ENCODE measurements at places on chromosomes 5 and 9.

DNA sequence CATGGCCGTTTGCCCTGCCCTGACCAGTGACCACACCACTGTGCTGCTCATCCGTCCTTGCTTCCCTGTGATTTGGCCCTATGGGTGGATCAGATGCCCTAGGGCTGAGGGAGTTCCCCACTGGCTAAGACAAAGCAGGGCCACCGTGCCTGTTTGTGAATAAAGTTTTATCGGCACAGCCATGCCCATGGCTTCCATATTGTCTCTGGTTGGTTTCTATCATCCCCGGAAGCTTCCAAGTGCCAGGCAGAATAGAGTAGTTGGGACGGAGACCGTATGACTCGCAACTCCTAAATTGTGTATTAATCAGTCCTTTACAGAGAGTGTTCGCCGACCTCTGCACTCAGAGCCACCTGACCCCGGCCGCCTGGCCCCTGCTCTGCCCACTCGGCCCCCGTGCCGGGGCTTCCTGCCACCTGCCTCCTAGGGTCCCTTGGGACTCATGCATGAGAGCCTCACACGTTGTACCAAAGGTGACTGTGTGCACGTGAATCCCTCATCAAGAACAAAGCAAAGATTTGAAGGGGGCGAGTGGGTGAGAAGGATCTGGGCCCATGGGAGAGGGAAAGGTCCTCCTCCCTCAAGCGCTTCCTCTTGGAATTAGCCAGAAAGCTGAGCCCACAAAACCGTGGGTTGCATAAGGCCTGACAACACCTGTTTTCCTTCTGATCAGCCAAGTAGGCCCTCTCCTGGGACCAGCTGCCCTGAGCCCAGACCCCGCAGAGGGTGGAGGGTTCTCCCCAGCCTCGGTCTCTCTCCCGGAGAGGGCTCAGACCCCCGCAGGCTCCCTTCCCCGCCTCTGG lies 11.7 kb upstream of the FCN2 start:
- no peak for DNase-seq

DNA sequence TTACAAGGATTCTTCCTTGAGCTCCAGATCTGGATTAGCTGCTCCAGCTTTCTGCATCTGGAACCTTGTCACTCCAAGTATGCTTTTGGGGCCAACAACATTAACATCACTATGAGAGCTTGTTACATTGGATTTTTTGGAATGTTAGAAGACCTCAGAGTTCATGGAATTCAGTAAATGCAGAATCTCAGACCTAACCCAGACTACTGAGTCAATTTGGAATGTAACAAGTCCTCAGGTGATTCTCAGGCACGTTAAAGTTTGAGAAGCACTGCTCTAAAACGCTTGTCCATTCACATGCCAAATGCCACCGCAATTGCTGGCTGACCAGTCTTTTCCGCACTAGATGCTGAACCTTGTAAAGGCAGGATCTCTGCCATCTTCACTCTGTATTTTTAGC lies 251.4 kb upstream of the TRIM32 start:
- DNase-seq: no peak

DNA sequence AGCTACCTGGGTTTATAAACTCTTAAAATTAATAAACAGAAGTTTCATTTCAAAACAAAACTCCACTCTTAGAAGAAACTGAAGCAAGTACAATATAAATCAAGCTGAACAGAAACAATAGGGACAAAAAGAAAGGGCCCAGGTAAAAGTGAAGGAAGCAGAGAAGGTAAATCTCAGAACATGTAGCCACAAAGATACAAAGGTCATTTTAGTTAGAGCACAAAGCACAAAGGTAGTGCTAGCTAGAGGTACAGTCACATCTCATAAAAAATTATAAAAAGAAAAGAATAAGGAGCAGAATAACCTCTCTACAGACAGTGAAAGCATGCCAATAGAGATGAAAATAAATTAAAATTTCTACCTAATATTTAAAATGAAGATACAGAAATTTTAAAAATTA lies 90.4 kb upstream of the C5orf63 start:
- DNase-seq: no peak

GRCh38 chr9:34512131-34513078 lies 10.4 kb downstream of the ENHO start:
- DNase-seq: no peak

- no peak for DNase-seq
Observed at GRCh38 chr5:154238776-154239481, 48.4 kb downstream of the GALNT10 start.

DNA sequence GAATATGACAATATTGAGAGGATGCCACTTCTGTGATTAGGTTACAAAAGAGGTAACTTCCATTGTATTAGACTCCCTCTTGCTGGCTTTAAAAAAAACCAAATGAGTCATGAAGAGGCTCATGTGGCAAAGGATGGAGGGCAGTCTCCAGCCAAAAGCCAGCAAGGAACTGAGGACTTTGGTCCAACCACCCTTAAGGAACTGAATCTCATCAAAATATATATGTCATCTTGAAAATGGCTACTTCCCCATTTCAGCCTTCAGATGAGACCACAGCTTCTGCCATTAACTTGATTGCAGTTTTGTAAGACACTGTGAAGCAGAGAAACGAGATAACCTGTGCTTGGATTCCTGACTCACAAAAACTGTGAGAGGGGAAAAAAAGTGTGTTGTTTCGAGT lies 15.5 kb upstream of the TRIM32 start:
- no peak for DNase-seq

GRCh38 chr5:138274189-138274853 lies at the start of gene GFRA3:
TSS of gene GFRA3 (minus strand) at chr5:138274621. CDS start at chr5:138274424, 197 bp downstream.
- DNase-seq: peak; percentile 21

GRCh38 chr5:57383093-57383861 lies 99.3 kb downstream of the ACTBL2 start:
- DNase-seq: peak; percentile 93

GRCh38 chr5:74534397-74535129 lies 106.0 kb downstream of the ENC1 start:
- DNase-seq: no peak

DNA sequence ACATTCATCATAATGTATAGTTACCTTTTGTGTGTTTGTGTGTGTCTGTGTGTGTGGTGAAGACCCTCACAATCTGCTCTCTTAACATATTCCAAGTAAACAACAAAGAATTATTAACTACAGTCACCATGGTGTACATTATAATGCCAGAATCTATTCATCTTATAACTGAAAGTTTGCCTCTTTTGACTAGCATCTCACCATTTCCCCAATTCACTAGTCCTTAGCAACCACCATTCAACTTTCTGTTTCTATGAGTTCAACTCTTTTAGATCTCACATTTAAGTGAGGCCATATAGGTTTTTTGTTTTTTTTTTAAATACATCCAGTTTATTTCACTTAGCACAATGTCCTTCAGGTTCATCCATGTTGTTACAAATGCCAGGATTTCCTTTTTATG lies 83.6 kb downstream of the SMC2 start:
- DNase-seq: no peak

- DNase-seq: no peak
Observed at GRCh38 chr5:181052672-181053487, 12.8 kb downstream of the BTNL9 start.

DNA sequence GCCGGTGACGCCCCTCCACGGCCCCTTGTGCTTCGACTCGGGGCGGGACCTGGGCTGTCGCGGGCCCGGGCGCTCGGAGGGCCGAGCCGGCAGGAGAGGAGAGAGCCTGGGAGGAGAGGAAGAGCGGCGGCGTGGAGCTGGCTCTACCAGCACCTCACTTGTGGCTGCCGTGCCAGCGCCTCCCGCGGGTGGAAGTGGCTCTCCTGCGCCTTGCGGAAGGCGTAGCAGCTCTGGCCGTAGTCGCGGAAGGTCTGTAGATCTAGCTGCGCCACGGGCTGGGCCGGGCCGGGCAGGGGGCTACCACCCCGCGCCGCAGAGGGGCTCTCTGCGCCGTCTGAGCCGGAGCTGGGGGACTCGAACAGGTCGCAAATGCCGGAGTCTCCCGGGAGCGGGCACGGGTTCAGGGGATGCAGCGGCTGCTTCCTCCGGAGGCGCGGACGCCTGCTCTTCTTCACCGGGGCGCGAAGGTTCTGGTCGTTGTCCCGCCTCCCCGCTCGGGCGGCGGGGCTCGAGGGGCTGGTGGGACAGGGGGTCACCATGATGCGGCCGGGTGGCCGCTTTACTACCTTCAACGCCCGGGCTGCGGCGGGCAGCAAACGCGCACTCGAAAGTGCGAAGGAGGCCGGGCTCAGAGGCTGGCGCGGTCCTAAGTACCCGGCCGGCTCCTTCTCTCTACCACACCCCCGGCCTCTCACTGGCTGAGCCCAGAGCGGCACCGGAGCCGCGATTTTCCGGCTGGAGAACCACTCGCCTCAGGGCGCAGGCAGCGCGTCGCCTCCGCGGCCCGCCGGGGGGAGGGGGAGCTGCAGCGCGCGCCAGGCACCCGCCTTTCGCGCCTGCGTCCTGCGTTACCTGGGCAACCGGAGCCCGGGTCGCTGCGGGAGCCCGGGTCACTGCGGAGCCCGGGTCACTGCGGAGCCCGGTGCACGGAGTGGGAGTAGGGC lies at the start of gene CCNO:
Gene CCNO, minus strand, starts transcription at position 624 of the 944 bp plus-strand sequence. Its CDS starts 85 bp downstream, at position 539.
- DNase-seq: peak; percentile 89

DNA sequence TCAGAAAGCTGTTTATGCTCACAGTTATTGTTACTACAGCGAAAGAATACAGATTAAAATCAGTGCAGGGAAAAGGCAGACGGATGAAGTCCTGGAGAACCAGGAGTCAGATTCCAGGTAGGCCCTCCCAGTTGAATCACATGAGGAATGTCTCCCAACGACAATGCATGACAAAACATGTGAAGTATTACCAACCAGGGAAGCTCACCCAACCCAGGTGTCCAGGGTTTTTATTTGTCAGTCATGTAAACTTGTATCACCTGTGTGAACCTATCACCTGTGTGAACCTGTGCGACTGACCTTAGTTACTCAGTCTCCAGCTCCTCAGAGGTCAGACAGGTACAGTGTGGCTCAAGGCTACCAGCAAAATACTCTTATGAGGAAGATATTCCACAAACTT lies 63.9 kb downstream of the KIAA1958 start:
- no peak for DNase-seq

DNA sequence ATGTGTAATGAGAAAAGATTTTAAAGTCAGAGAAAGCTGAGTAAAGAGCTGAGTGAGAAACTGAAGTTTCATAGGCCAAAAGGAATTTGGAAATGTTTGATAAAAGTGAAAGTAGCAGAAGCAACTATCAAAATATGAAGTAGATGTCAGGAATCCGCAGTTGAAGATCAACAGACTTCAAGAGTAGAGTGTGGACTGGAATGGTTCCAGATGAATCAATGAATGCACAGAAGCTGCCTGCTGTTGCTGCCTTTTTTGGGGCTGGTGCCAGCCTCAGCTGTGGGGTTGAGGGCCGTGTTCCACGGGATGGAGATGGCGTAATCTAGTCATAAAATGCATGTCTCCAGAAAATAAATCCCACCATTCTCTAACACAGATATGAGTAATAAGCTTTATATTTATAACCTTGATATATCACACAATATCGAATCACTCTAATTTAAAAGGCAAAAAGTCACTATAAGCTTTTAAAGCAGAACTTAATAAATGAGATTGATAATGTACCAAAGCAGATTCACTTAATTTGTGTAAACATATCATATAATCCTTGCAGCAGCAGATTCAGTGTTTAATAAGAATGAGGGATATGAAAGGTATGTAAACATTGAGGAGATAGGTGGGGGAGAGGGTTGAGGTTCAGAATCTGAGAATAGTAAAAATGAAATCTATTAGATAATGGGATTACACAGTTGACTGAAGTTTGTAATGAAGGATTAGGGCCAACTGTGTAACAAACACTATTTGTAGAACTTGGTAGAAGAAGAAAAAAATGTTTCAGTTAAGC lies 652.3 kb upstream of the FTMT start:
- peak; percentile 57 for DNase-seq

DNA sequence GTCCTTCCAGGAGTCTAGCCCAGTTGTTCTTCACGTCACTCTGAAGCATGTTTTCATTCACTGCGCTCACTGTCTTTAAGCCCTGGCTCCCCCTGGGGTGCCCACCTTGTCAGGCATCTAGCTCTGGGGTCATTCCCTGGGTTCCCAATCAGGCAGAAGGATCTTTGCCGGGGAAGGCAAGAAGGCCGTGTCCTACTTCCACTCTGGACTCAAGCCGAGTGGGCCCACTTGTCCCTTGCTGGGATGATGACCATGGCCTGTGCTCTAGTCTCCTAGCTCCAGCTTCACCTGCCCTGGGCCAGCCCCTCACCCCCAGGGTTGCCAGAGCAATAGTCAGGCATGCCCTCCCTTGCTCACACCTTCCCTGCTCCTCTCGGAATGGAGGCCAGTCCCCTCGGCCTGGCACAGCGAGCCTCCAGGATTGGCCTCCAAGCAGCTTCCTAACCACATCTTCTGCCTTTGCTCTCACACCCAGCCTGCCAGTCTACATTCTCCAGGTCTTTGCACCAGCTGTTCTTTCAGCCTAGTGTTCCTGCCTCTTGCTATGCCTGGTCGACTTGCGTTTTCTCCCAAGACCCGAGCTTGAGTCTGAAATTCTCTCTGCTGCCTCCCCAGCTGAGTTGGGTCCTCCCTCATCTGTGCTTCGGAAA lies 32.2 kb upstream of the PSD2 start:
- no peak for DNase-seq

DNA sequence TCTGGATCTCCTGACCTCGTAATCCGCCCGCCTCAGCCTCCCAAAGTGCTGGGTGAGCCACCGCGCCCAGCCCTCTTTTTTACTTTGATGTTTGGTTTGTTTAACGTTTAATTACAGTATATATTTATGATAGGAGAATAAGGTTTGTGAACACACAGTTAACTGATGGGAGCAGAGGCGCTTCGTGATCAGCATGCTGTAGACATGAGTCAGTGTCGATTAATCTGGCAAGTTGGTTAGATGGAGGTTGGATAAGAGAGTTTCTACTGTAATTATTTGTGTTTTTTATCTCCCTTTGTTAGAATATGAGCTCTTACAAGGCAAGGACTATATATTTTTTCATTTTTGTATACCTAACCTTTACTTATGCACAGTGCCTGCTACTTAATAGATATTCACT lies 14.3 kb downstream of the ATG10 start:
- DNase-seq: peak; percentile 7

DNA sequence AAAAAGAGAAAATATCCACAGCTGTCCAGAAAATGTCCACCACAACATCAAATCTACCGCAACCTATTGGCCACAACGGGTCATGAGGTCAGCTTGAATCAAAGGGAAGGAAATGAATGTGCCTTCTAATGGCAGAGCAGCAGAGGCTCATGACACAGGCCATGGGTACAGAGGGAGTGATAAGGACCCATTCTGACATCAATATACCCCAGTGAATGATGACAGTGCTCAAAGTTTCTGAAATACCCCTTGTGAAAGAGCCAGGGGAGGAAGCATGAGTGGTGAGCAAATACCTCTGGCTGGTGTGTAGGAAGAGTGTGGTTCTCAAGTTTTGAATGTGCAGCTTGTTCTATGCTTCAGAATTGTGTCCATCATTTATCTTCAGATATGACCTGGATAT lies 348.2 kb downstream of the IRX1 start:
- no peak for DNase-seq

DNA sequence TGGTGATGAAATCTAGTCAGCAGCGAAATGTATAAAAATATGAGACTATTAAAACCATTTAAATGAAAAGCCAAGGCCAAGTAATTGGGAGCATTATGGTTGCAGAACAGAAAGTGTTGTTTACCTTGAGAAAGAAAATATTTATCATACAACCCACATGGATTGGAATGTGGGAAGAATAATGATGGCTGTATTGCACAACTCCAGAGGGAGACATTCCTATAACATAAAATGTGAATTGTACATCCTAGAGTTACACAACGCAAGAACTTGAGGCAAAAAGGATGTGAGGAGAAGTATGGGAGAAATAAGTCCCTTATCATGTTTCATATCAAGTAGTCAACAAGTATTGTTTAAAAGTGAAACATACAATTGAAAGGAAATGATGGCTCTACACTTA lies 1014.0 kb upstream of the SEMA6A start:
- DNase-seq: peak; percentile 17

- DNase-seq: peak; percentile 50
Observed at GRCh38 chr5:53480416-53481158, at the start of gene FST. TSS of gene FST (plus strand) at chr5:53480629. CDS start at chr5:53480792, 163 bp downstream.
